Lower lobe of right lung (tissue), 2 donors: ENCODE measurements at places on chromosomes 11 and 22. TPM values are rescaled to one million over a fixed set of nuclear protein-coding genes. Genes with fewer than 3 reads are reported as not detected.

Gene IGSF9B
- 5.5 TPM for total RNA-seq

Gene TMPRSS5
- total RNA-seq = 1.1 TPM

Gene CFAP300
- total RNA-seq = 7.2 TPM

- peaks cover 14% of the 10 kb centered on the region for H3K4me1 ChIP-seq
- peak overlapping the region; percentile 34 for H3K4me3 ChIP-seq
- H3K27ac ChIP-seq = peak overlapping the region; percentile 77
- no peaks in the 10 kb centered on the region for H3K36me3 ChIP-seq
- peak; percentile 83 for DNase-seq
Measured at GRCh38 chr22:46129390-46130041, 20.8 kb upstream of the PPARA start.

DNA sequence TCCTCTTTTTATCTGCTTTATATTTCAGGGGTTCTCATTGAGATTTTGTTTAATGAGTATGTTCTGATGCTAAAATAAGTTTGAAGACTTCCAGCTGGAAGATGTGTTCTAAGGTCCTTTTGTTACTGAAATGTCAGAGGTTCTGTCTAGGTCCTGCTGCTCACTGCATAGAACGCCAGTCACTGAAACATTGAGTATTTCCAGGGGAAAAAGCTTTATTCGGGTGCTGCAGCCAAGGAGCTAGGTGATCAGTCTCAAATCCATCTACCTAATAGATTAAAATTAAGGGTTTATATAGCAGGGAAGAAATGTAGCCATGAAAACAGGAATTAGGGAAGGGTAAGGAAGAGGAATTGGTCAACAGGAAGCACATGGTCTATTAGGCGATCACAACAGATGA, 19.7 kb downstream of the SVIP start:
- H3K27ac ChIP-seq = no peak overlapping the region
- no peak overlapping the region for H3K4me3 ChIP-seq
- DNase-seq = no peak
- H3K36me3 ChIP-seq = no peaks in the 10 kb centered on the region
- peaks cover 6% of the 10 kb centered on the region for H3K4me1 ChIP-seq

- no peaks in the 10 kb centered on the region for H3K27me3 ChIP-seq
- peaks cover 20% of the 10 kb centered on the region for H3K4me1 ChIP-seq
- peak overlapping the region; percentile 66 for H3K4me3 ChIP-seq
- no peak for DNase-seq
Measured at GRCh38 chr11:65083134-65083833, 556 bp downstream of the CDCA5 start.

- H3K4me3 ChIP-seq = no peak overlapping the region
- no peak for DNase-seq
- H3K27me3 ChIP-seq = no peaks in the 10 kb centered on the region
- H3K4me1 ChIP-seq = peaks cover 33% of the 10 kb centered on the region
- H3K36me3 ChIP-seq = no peaks in the 10 kb centered on the region
Measured at GRCh38 chr11:95254716-95255115, 23.7 kb upstream of the SESN3 start.

GRCh38 chr11:94472916-94473799, 20.5 kb downstream of the MRE11 start:
- no peak overlapping the region for H3K4me3 ChIP-seq
- H3K27ac ChIP-seq = no peak overlapping the region
- no peaks in the 10 kb centered on the region for H3K27me3 ChIP-seq
- no peaks in the 10 kb centered on the region for H3K4me1 ChIP-seq
- H3K36me3 ChIP-seq = peaks cover 60% of the 10 kb centered on the region
- no peak for DNase-seq

DNA sequence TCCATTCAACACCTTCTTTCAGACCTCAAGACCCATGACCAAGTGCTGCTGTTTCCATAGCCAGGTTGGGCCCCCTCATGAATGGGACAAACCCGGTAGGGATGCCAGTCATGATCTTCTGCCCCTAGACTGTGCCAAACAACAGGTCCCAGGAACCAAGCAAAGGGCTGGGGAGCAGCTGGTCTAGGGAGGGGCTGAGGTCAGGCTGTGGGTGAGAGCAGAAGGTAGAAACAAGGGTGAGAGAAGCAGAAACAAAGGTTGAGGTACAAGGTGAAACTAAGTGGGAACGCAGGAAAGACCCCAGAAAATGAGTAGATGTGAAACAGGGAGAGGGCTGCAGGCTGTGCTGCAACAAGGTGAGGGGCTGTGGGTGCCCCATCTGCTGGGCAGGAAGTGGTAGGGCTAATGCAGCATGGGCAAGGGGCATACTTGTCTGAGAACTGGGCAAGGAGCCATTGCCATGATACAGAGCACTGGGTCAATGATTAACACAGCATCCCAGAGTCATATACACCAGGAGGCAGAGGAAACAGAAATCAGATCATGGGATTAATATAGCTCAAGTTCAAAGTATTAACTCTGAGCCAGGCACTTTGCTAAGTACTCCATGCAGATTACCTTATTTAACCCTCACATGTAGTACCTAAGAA, 45.9 kb downstream of the SLC1A2 start:
- H3K4me3 ChIP-seq = no peak overlapping the region
- no peak for DNase-seq
- no peaks in the 10 kb centered on the region for H3K4me1 ChIP-seq
- H3K27me3 ChIP-seq = no peaks in the 10 kb centered on the region

DNA sequence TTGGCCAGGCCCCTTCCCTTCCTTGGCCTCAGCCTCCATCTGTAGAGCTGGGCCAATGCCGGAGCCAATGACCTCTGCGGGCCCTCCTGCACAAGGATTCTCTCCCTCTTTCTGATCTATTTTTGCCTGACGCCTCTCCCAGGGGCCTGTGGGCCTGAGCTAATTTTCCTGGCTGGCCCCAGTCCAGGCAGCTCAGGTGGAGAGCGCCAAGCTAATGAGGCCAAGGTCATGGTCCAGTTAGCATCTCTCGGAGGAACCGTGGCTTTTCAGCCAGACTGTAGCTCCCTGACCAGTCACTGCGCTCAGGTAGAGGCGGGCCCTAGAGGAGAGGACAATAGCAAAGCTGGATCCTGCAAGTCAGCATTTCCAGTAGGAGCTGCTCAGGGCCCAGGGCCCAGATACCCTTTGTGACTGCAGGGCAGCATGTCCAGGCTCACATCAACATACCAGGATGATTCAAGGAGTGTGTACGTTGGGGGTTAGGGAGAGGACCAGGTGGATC, 43.5 kb downstream of the APOL3 start:
- H3K4me3 ChIP-seq = no peak overlapping the region
- no peak overlapping the region for H3K27ac ChIP-seq
- no peaks in the 10 kb centered on the region for H3K27me3 ChIP-seq
- no peaks in the 10 kb centered on the region for H3K4me1 ChIP-seq
- H3K36me3 ChIP-seq = no peaks in the 10 kb centered on the region

- no peak for DNase-seq
- H3K27me3 ChIP-seq = no peaks in the 10 kb centered on the region
- H3K4me3 ChIP-seq = peak overlapping the region; percentile 95
- peak overlapping the region; percentile 87 for H3K27ac ChIP-seq
Measured at GRCh38 chr22:46148816-46149511, 1.4 kb upstream of the PPARA start.

- H3K36me3 ChIP-seq = no peaks in the 10 kb centered on the region
- H3K27ac ChIP-seq = peak overlapping the region; percentile 49
- no peaks in the 10 kb centered on the region for H3K27me3 ChIP-seq
Measured at GRCh38 chr11:61091373-61092279, 10.7 kb upstream of the CD5 start.

DNA sequence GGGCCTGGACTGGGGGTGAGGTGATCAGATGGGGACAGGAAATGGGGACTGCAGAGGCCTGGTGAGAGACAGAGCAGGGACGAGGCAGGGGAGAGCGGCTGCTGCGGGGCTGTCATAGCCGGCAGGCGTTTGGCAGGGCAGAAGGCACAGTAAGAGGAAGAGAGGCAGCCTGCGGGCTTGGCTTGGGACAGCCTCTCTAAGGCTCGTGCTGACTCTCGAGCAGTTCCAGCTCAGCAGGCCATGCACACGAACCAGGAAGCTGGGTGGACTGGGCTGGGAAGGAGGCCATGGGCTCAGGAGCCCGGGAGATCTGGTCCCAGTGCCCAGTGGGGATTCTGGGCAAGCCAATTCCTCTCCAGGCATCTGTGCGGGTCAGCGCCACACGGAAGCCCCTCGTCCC, 19.6 kb upstream of the EIF3D start:
- peaks cover 14% of the 10 kb centered on the region for H3K27me3 ChIP-seq
- H3K27ac ChIP-seq = no peak overlapping the region
- no peak overlapping the region for H3K4me3 ChIP-seq
- no peaks in the 10 kb centered on the region for H3K36me3 ChIP-seq
- no peak for DNase-seq

DNA sequence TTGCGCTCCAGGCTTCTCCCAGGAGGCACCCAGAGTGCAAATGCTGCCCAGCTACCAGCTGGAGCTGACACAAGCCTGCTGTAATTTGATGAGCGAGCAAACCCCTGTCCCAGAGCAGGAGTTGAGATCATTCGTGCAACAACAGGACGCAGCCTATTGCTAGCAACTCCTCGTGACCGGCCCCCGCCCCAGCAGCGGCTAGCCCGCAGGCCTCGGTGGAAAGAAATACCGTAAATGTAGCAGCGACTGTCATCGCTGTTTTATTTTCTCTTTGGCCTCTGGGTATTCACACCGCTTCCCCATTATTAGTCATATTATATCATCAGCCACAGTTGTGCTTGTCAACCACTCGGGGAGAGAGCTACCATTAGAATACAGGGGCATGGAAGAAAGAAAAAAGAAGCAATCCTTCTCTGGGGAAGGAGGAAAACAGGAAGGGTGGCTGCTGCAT, 59.2 kb upstream of the ATXN10 start:
- no peaks in the 10 kb centered on the region for H3K4me1 ChIP-seq
- peak overlapping the region; percentile 14 for H3K4me3 ChIP-seq
- H3K36me3 ChIP-seq = no peaks in the 10 kb centered on the region
- H3K27ac ChIP-seq = peak overlapping the region; percentile 53
- H3K27me3 ChIP-seq = no peaks in the 10 kb centered on the region

DNA sequence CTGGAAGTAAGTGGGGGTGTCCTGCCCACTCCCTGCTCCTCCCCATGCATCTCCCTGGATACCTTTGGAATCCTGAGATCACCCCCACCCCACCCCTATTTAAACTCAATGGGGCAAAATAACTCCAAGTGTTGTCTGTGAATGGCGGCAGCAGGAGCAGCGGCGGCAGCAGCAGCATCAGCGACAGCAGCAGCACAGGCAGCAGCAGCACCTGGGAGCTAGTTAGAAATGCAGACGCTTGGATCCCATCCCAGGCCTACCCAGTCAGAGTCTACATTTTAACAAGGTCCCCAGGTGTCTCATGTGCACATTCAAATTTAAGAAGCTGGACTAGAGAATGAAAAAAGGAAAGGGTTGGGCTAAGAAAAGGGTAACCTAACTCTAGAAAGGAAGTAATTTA, 82.6 kb downstream of the SEZ6L start:
- no peaks in the 10 kb centered on the region for H3K4me1 ChIP-seq
- no peak overlapping the region for H3K27ac ChIP-seq
- no peak overlapping the region for H3K4me3 ChIP-seq
- peaks cover 28% of the 10 kb centered on the region for H3K27me3 ChIP-seq

DNA sequence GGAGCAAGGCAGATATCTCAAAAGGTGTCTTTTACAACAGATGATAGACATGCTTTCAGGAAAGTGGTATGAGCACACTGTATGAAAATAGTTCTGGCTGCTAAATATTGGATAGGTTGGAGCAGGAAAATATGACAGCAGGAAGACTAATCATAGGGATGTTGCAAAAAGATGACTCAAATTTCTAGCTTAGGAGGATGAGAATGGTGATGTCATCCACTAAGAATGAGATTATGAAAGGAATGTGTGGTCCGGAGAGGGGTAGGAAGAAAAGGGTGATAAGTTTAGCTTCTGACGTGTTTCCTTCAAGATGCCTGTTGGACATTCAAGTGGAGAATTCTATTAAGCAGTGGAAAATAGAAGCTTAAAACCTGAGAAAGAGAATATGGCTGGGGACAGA, 46.4 kb downstream of the RCN1 start:
- H3K4me1 ChIP-seq = no peaks in the 10 kb centered on the region
- no peaks in the 10 kb centered on the region for H3K36me3 ChIP-seq
- no peaks in the 10 kb centered on the region for H3K27me3 ChIP-seq
- no peak for DNase-seq
- H3K27ac ChIP-seq = no peak overlapping the region
